ENCODE measurements at places on chromosomes 12 and 14.

DNA sequence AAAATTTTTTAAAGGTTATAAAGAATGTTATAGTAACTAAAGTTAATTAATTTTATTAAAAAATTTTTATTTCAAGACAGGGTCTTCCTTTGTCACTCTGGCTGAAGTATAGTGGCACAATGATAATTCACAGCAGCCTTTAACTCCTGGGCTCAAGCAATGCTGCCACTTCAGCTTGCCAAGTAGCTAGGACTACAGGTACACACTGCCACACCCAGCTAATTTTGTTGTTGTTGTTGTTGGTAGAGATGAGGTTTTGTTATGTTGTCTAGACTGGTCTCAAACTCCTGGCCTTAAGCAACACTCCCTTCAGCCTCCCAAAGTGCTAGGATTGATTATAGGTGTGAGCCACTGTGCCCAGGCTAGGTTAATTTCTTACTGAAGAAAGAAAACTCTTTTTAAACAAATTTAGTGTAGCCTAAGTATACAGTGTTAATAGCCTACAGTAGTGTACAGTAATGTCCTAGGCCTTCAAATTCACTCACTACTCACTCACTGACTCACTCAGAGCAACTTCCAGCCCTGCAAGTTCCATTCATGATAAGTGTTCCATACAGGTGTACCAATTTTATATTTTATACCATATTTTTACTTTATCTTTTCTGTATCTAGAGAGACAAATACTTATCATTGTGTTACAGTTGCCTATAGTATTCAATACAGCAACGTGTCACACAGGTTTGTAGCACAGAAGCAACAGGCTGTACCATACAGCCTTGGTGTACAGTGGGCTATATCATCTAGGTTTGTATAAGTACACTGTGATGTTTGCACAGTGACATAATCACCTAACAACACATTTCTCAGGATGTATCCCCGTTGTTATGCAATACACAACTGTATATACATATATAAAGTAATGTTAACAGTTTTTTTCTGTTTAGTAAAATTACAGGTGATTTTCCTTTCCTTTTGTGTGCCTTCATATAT is 24.7 kb upstream of the DNAAF2 start:
- H3K4me1 ChIP-seq = no peaks in the 10 kb centered on the region
- H3K4me3 ChIP-seq = no peak overlapping the region
- DNase-seq = no peak
- no peaks in the 10 kb centered on the region for H3K36me3 ChIP-seq

DNA sequence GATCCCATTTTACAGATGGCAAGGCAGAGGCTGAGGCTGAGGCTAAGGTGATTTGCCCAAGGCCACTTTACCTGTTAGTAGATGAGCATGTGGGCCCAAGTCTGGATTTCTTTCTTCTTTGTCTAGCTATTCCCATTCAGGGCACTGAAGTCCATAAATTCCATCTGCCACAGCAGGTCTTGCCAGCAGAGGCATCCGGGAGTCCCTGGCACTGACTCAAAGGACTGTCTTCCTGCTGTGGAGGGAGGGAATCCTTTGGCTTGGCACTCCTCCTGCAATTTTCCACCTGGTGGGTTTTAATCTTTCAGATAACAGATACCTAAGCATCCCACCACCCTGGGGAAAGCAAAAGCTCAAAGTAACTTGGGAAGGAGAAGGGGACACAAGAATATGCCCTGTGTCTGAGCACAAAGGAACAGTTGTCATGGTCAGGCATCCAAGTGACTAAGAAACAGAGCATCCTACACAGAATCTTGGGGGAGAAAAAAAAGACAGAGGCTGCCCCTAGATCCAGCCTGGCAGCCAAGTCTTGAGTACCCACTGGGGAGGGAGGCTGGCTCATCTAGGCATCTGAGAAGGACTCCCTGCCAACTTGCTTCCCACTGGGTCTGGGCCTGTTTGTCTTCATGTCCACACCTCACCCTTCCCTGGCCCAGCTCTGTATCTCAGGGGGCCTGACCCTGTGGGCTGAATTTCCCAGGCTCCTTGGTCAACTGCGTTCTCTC is 35.6 kb upstream of the CMKLR1 start:
- H3K4me1 ChIP-seq = no peaks in the 10 kb centered on the region
- no peak overlapping the region for H3K4me3 ChIP-seq
- H3K27me3 ChIP-seq = peaks cover 6% of the 10 kb centered on the region
- DNase-seq = no peak
- H3K27ac ChIP-seq = no peak overlapping the region
- H3K36me3 ChIP-seq = peaks cover 2% of the 10 kb centered on the region

GRCh38 chr12:131620946-131621681 is 89.8 kb upstream of the SFSWAP start:
- peaks cover 29% of the 10 kb centered on the region for H3K27me3 ChIP-seq
- no peak overlapping the region for H3K4me3 ChIP-seq
- peaks cover 4% of the 10 kb centered on the region for H3K4me1 ChIP-seq
- no peaks in the 10 kb centered on the region for H3K36me3 ChIP-seq

GRCh38 chr12:31531893-31532292 is 59.0 kb downstream of the DENND5B start:
- no peak for DNase-seq
- no peak overlapping the region for H3K27ac ChIP-seq
- no peaks in the 10 kb centered on the region for H3K4me1 ChIP-seq
- peaks cover 57% of the 10 kb centered on the region for H3K27me3 ChIP-seq

- no peak overlapping the region for H3K4me3 ChIP-seq
- DNase-seq = no peak
- H3K36me3 ChIP-seq = no peaks in the 10 kb centered on the region
- H3K27me3 ChIP-seq = no peaks in the 10 kb centered on the region
Measured at GRCh38 chr12:126742241-126742641, 1524.7 kb upstream of the TMEM132C start.

DNA sequence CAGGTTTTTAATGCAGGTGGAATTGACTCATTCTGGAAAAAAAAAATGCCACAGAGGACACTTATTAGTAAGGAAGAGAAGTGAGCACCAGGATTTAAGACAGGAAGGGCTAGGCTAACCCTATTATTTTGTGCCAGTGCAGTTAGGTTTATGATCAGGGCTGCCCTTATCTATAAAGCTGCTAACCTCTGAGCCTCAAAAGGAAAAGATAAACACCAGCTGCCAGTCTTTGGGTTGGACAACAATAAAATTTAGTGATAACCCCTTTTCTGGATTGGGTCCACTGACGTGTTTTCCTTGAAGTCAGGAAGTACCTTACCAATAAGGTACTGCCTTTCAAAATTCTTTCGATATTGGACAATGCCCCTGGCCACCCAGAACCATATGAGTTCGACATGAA is 128.9 kb downstream of the NUBPL start:
- no peak for DNase-seq
- no peak overlapping the region for H3K27ac ChIP-seq
- H3K36me3 ChIP-seq = peaks cover 9% of the 10 kb centered on the region

GRCh38 chr12:25655702-25656101 is 102.6 kb upstream of the LMNTD1 start:
- DNase-seq = no peak
- H3K4me3 ChIP-seq = no peak overlapping the region
- no peak overlapping the region for H3K27ac ChIP-seq
- H3K4me1 ChIP-seq = no peaks in the 10 kb centered on the region

GRCh38 chr14:73627151-73627558 is 14.8 kb downstream of the ACOT6 start:
- peaks cover 3% of the 10 kb centered on the region for H3K4me1 ChIP-seq
- no peak overlapping the region for H3K4me3 ChIP-seq
- H3K27me3 ChIP-seq = peaks cover 7% of the 10 kb centered on the region
- no peak overlapping the region for H3K27ac ChIP-seq
- DNase-seq = no peak

- peaks cover 3% of the 10 kb centered on the region for H3K4me1 ChIP-seq
- no peaks in the 10 kb centered on the region for H3K27me3 ChIP-seq
- peaks cover 3% of the 10 kb centered on the region for H3K36me3 ChIP-seq
- no peak for DNase-seq
- H3K4me3 ChIP-seq = no peak overlapping the region
- H3K27ac ChIP-seq = no peak overlapping the region
Measured at GRCh38 chr12:30701056-30701455, 5.4 kb upstream of the IPO8 start.

- H3K4me3 ChIP-seq = no peak overlapping the region
- no peak for DNase-seq
- H3K4me1 ChIP-seq = peaks cover 12% of the 10 kb centered on the region
Measured at GRCh38 chr12:12244341-12244740, 22.5 kb downstream of the LRP6 start.

All from T-helper 17 cell (primary cell).